NCI-H1930 (cell line): ENCODE measurements at places on chromosomes 5 and 9.

- no peak for DNase-seq
Measured at GRCh38 chr9:16817514-16817913, 53.0 kb downstream of the BNC2 start.

GRCh38 chr9:125460346-125460745 lies 198.7 kb downstream of the GAPVD1 start:
- DNase-seq, result no peak

DNA sequence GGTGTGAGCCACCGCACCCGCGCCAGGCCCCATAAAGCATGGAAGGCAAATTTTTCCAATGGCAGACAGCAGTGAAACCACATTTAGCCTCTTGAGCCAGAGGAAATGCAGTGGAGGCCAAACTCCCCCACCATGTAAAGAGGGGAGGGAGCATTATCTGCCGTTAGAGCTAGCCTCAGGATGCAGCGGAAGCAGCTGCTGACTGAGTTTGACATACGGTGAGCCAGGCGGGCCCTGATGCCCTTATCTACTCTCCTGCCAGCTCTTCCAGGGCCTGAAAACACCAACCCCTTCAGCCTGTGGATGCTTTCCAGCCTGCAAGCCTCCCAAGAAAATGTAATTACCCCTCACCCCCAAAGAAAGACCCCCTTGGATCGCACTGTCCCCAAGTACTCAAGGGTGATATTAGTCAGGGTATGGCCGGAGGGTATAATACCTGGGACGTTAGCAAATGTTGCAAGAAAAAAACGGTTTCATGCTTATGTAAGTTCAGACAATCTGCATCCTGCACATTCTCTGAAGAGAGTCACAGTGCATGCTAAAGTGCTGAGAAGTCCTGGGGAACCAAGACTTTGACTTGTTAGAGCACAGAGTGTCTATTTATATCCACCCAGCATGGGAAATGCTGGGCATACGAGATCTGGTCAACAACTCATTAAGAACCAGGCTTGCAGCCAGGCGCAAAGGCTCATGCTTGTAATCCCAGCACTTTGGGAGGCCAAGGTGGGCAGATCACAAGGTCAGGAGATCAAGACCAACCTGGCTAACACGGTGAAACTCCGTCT lies 11.3 kb upstream of the GGTA1 start:
- DNase-seq, result no peak

DNA sequence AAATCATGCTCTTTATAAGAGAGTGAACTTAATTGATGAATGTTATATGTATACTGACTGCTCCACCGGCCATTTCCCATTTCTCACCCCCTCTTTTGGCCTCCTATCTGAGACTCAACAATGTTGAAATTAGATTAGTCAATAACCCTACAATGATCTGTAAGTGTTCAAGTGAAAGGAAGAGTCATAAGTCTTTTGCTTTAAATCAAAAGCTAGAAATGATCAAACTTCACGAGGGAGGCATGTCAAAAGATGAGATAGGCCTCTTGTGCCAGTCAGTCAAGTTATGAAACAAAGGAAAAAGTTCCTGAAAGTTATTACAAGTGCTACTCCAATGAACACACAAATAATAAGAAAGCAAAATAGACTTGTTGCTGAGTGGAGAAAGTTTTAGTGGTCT lies 83.1 kb downstream of the NLN start:
- DNase-seq, result no peak

DNA sequence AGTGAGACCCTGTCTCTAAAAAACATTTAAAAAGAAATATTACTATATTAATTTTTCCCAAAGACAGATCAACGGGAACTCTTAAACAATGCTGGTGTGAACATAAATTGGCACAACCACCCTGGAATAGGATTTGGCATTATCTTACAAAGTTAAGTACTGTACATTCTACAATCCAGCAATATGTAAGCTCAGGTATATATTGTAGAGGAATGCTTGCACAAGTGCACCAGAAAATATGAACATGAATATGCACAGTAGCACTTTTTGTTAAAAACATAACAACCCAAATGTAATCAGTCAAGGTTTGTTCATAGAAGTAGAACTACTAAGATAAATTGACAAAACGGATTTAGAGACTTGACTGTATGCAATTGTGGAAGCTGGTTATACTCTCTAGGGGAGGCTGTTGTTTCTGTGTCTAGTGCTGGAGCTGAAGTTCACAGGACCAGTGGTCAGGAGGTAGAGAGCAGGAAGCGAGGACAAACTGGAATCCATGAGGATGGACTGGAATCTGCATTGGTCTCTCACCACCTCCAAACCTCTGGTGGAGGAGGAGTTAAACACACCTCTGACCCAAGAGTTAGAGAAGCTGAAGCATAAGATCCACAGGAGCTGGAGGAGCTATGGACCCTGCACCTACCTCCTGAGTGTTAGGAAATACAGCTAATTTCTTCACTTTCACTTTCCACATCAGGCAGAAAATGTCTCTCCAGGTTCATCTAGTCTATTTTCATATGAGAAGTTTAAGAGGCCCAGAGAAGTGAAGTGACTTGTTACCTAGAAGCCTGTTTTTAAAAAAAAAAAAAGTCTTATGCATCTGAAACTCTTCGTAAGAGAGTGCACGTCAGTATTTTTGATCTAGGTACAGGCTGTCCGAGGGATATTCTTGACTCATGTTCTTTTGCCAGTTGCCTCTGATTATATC lies 20.3 kb upstream of the RIC1 start:
- no peak for DNase-seq

- DNase-seq, result no peak
Measured at GRCh38 chr5:174386306-174386705, 338.1 kb upstream of the MSX2 start.

GRCh38 chr5:135642488-135642870 lies 63.7 kb upstream of the CXCL14 start:
- no peak for DNase-seq
